ENCODE measurements at places on chromosomes 16 and 17. TPM values are rescaled to one million over a fixed set of nuclear protein-coding genes. Genes with fewer than 3 reads are reported as not detected.

Gene TNRC6C
- 10.6 TPM for total RNA-seq

Gene PRSS27
- 1.1 TPM for total RNA-seq

Gene SLC13A2
- total RNA-seq: not detected

Gene TBC1D3K
- total RNA-seq: not detected

Gene TBC1D16
- total RNA-seq: 23.9 TPM

All from articular chondrocyte of knee joint (primary cell).